ENCODE measurements at places on chromosomes 13 and 19. TPM values are rescaled to one million over a fixed set of nuclear protein-coding genes. Genes with fewer than 3 reads are reported as not detected.

Gene JOSD2
- 27.6 TPM for total RNA-seq

Gene KCNC3
- total RNA-seq: 8.3 TPM

Gene COL4A1
- total RNA-seq: not detected

Gene MATK
- 19.2 TPM for total RNA-seq

Gene CD37
- 248 TPM for total RNA-seq

Gene TLE6
- total RNA-seq: 6.0 TPM

Gene ZNF829
- total RNA-seq: 7.4 TPM

Gene KIRREL2
- 3.0 TPM for total RNA-seq

Gene GPR4
- not detected for total RNA-seq

Gene FAM83E
- total RNA-seq: 7.5 TPM

All from activated T-cell treated with anti-CD3 and anti-CD28 coated beads, Interleukin-2, amount 50 U/mL, for 72 hours (primary cell).